Uterus (tissue), 4 donors: ENCODE measurements at places on chromosomes 5 and 9. TPM values are rescaled to one million over a fixed set of nuclear protein-coding genes. Genes with fewer than 3 reads are reported as not detected.

The PPP3R2 gene
- not detected for total RNA-seq

The POLR3G gene
- 2.5 TPM for total RNA-seq

DNA sequence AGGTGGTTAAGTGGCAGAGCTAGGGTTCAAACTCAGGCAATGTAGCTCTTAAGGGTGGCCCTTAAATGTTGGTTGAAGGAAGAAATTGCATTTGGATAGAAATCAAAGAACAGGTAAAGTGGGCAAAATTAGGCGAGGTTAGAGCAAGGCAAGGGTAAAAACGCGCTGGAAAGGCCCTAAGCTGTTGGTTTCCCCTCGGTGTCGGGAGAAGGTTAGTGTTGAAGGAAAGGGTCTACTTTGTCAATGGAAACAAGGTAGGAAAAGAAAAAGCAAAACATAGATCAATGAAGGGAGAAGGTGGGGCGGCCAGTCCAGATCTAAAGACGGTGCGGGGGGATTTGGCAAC lies 431 bp downstream of the FASTKD3 start:
- DNase-seq = no peak

The PFN3 gene
- not detected for total RNA-seq

- no peak for DNase-seq
These were observed 163.8 kb upstream of the TRPM3 start for GRCh38 chr9:71285191-71285656.
